Activated CD8-positive, alpha-beta T cell treated with anti-CD3 and anti-CD28 coated beads, Interleukin-2, amount 10 ng/mL, durations not matched to agents 7 days and 5 days (primary cell): ENCODE measurements at places on chromosomes 13 and 19. TPM values are rescaled to one million over a fixed set of nuclear protein-coding genes. Genes with fewer than 3 reads are reported as not detected.

- no peaks in the 10 kb centered on the region for H3K27me3 ChIP-seq
- peak overlapping the region; percentile 46 for H3K27ac ChIP-seq
- peak; percentile 60 for DNase-seq
- peak overlapping the region; percentile 75 for H3K4me3 ChIP-seq
- H3K36me3 ChIP-seq = peaks cover 6% of the 10 kb centered on the region
Measured at GRCh38 chr19:18109733-18110608, 12.4 kb downstream of the MAST3 start.

- H3K27ac ChIP-seq = no peak overlapping the region
- H3K4me3 ChIP-seq = no peak overlapping the region
- peaks cover 13% of the 10 kb centered on the region for H3K4me1 ChIP-seq
- H3K36me3 ChIP-seq = peaks cover 17% of the 10 kb centered on the region
Measured at GRCh38 chr13:60134376-60134775, 29.4 kb downstream of the DIAPH3 start.

The LILRA6 gene
- total RNA-seq = not detected

- no peak overlapping the region for H3K4me3 ChIP-seq
- no peaks in the 10 kb centered on the region for H3K36me3 ChIP-seq
- no peaks in the 10 kb centered on the region for H3K27me3 ChIP-seq
- DNase-seq = no peak
- H3K27ac ChIP-seq = no peak overlapping the region
- no peaks in the 10 kb centered on the region for H3K4me1 ChIP-seq
Measured at GRCh38 chr13:102198418-102199311, 203.2 kb downstream of the FGF14 start.

- no peaks in the 10 kb centered on the region for H3K4me1 ChIP-seq
- H3K36me3 ChIP-seq = no peaks in the 10 kb centered on the region
- no peak overlapping the region for H3K4me3 ChIP-seq
- no peak for DNase-seq
- no peaks in the 10 kb centered on the region for H3K27me3 ChIP-seq
Measured at GRCh38 chr13:90415902-90416301, 931.6 kb upstream of the MIR17HG start.

- peaks cover 4% of the 10 kb centered on the region for H3K4me1 ChIP-seq
- H3K4me3 ChIP-seq = no peak overlapping the region
- no peak overlapping the region for H3K27ac ChIP-seq
- peaks cover 47% of the 10 kb centered on the region for H3K27me3 ChIP-seq
Measured at GRCh38 chr13:110408286-110408685, 101.2 kb downstream of the COL4A2 start.

DNA sequence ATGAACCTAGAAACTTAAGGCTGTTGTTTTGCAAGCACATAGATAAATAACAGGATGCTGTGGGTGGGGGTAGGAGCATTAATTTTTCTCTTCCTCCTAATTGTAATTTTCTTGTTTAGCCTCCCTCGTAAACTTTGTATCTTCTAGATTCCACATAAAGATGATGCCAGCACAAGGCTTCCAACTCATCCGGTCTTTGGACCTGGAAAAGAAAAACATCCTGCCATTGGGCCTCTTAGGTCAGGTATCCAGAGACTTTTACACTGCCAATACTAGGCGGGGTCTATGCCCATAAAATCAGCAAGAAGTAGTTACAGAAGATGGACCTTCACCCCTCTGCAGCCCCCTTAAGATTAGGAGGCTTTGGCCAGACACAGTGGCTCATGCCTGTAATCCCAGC, 35.4 kb upstream of the KPNA3 start:
- no peaks in the 10 kb centered on the region for H3K36me3 ChIP-seq
- no peak overlapping the region for H3K4me3 ChIP-seq
- no peak for DNase-seq
- H3K27me3 ChIP-seq = peaks cover 15% of the 10 kb centered on the region
- H3K4me1 ChIP-seq = no peaks in the 10 kb centered on the region
- H3K27ac ChIP-seq = no peak overlapping the region

DNA sequence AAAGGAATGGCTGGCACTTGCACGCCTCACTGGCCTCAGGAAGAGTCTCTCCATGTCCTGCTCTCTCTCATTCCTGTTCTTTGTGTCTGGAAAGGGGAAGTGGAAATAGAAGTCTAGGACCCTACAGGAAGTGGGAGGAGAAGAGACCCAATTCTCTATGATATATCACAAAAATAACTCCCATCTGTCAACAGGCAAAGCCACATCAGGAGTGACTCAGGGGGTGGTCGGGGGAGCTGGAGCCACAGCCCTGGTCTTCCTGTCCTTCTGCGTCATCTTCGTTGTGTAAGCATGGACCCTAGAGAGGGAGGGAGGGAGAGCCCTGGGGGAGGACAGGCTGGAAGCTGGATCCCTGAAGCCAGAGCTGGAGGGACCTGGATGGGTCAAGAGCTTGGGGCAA, 3.0 kb downstream of the SIGLEC9 start:
- peaks cover 86% of the 10 kb centered on the region for H3K4me1 ChIP-seq
- no peak for DNase-seq
- peaks cover 3% of the 10 kb centered on the region for H3K27me3 ChIP-seq
- H3K36me3 ChIP-seq = peaks cover 3% of the 10 kb centered on the region

The NALCN gene
- not detected for total RNA-seq

DNA sequence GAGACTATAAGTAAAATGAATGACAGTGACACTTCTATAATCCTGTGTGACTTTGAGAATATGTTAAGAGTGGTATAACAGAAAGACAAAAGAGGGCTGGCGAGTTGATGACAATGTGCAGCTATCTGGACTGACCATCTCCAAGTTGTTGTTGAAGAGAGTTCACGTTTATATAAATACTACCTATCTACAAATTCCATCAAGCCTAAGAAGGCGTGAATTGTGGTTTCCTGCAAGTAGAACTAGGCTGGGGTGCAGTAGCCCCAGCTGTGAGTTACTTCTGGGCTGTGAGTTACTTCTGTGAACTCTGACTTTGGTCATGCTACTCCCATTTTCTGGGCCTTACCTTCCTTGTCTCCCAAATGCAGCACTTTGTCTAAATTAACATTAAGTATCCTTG, 561.0 kb downstream of the TBC1D4 start:
- no peaks in the 10 kb centered on the region for H3K36me3 ChIP-seq
- no peak for DNase-seq
- H3K4me1 ChIP-seq = no peaks in the 10 kb centered on the region
- H3K4me3 ChIP-seq = no peak overlapping the region

DNA sequence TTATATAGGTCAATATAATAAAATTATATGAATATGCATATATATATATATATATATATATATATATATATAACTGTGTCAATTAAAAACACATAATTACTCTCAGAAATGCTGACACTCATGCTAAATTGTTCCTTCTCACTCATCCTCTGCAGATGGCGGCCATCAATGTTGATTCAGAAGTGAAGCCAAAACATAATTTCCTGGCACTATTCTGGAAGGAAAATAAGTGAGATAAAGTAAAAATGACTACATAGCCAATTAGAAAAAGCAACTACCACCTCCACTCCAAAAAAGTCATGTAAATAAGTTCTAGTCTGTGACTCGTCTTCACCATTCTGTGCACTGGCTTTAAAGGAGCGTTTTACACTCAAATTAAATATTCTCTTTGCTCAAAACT, 423.3 kb downstream of the EFNB2 start:
- H3K27me3 ChIP-seq = no peaks in the 10 kb centered on the region
- H3K27ac ChIP-seq = no peak overlapping the region
- H3K4me1 ChIP-seq = no peaks in the 10 kb centered on the region
- H3K36me3 ChIP-seq = no peaks in the 10 kb centered on the region
- H3K4me3 ChIP-seq = no peak overlapping the region

GRCh38 chr19:35718345-35719041, 690 bp downstream of the KMT2B start:
- H3K4me1 ChIP-seq = peaks cover 50% of the 10 kb centered on the region
- H3K27me3 ChIP-seq = no peaks in the 10 kb centered on the region
- H3K4me3 ChIP-seq = peak overlapping the region; percentile 94
- H3K27ac ChIP-seq = peak overlapping the region; percentile 94
- peak; percentile 65 for DNase-seq

The EPSTI1 gene
- total RNA-seq = 59.0 TPM

- no peaks in the 10 kb centered on the region for H3K27me3 ChIP-seq
- no peaks in the 10 kb centered on the region for H3K36me3 ChIP-seq
- H3K27ac ChIP-seq = no peak overlapping the region
Measured at GRCh38 chr13:104206450-104207044, 1140.3 kb upstream of the SLC10A2 start.

GRCh38 chr19:19524053-19524452, 4.7 kb upstream of the YJEFN3 start:
- peaks cover 46% of the 10 kb centered on the region for H3K4me1 ChIP-seq
- no peak for DNase-seq
- no peak overlapping the region for H3K4me3 ChIP-seq
- H3K27me3 ChIP-seq = no peaks in the 10 kb centered on the region
- no peak overlapping the region for H3K27ac ChIP-seq
- H3K36me3 ChIP-seq = peaks cover 44% of the 10 kb centered on the region

DNA sequence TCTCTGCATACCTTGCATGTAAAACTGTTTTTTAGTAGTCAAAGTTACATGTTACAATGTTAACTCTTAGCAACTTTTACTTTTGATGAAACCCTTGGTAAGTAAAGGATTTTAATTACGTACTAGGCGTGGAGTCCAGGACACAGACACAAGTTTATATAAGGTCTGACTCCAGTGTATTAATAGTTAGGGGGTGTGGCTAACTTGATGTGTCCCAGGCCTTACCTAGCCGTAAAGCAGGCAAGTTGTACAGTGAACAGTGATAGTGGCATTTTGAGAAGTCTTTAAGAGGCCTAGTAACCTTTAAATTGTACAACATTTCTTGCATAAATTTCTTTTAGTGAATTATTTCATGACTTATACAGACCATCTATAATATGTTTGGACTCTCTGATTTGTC, 5.9 kb downstream of the ZNF714 start:
- no peak overlapping the region for H3K27ac ChIP-seq
- peaks cover 17% of the 10 kb centered on the region for H3K4me1 ChIP-seq
- H3K27me3 ChIP-seq = no peaks in the 10 kb centered on the region
